Pericardium fibroblast (primary cell): ENCODE measurements at places on chromosomes 2 and 18. TPM values are rescaled to one million over a fixed set of nuclear protein-coding genes. Genes with fewer than 3 reads are reported as not detected.

TSPYL6 gene
- total RNA-seq = not detected in 2 replicates

TAF1B gene
- total RNA-seq = 7.6 and 12.3 TPM in 2 replicates

GPR148 gene
- total RNA-seq = not detected in 2 replicates

ALKAL2 gene
- total RNA-seq = 0.09 and 1.3 TPM in 2 replicates

CYP27A1 gene
- 3.7 and 5.6 TPM in 2 replicates for total RNA-seq

BMP10 gene
- not detected in 2 replicates for total RNA-seq

ZBTB7C gene
- 0.82 and 0.85 TPM in 2 replicates for total RNA-seq

STPG4 gene
- not detected in 2 replicates for total RNA-seq

GAL3ST2 gene
- total RNA-seq = not detected in 2 replicates

PRSS56 gene
- not detected in 2 replicates for total RNA-seq

HOXD13 gene
- not detected in 2 replicates for total RNA-seq
